ENCODE measurements at places on chromosomes 2 and 18.

GRCh38 chr2:205175831-205176230 lies 506.5 kb upstream of the NRP2 start:
- no peak for DNase-seq

DNA sequence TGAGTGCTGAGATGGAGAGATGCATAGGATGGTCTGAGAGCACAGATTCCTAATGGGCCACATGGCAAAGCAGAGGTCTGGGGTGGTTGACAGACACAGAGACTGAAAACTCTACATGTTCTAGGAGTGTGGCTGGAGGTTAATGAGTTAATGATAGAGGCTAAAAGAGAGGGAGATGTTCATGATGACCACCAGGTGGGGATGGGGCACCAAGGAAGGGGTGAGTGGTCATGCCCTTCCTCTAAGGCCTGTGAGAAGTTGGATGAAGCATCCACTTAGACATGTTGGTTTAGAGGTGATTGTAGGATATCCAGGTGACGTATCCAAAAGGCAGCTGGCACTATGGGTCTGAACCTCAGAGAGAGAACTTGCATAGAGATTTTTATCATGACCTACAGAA lies 102.1 kb downstream of the LRP2 start:
- peak; percentile 2 for DNase-seq

DNA sequence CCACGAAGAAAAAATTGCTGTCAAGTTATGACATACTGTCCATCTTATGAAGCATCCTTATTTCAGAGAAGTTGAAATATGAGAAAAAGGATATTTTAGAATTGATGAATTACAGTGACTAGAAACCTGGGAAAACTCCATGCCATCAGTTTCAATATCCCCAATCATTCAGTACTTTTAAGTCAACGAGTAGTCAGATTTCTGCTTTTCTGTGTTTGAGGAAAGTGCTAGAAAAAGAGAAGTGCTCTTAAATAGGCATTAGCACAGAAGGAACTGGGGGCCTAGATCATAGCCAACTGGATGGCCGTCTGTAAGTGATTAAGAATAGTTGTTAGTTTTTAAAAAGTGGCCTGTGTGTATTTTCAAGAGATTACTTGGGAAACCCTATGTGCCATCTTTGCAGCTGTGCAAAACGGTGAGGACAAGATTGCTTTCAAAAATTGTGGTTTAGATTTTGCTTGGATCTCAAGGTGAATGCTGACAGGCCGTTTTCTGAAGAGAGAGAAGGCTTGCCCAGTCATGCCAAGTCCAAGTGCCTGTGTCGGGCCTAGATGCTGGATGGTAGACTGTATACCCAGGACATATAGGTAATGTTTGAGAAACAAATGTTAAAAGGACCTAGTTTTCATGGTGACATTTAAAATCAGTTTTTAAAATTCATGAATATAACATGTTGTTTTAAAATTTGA lies 5.1 kb downstream of the NEDD4L start:
- no peak for DNase-seq

DNA sequence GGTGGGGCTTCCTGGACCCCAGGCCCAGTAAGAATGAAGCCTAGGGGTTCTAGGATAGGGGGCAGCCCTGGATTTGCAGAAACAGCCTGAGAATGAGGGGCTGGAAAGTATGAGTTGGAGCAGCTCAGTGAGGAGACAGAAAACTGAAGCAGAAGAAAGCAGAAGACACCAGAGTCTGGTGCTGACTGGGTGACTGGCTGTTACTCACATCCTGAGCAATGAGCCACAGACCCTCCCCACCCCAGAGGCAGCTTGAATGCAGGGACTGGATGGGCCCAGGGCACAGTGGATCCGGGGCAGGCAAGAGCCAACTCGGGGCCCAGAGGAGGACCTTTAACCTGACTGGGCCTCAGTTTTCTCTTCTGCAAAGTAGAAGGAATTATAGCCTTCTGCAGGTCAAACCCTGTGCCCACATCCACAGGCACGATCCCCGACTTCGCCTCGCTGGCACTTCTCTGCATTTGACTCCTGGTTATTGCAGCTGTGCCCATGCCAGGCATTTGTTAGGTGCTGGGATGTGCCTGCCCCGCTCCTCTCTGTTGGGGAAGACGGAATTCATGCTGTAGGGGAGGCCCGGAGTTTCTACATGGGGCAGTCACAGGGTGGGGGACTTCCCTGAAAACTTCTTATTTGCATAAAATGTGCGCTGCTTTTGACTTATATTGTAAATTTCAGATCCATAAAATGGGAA lies 8.5 kb downstream of the STEAP3 start:
- peak; percentile 34 for DNase-seq

DNA sequence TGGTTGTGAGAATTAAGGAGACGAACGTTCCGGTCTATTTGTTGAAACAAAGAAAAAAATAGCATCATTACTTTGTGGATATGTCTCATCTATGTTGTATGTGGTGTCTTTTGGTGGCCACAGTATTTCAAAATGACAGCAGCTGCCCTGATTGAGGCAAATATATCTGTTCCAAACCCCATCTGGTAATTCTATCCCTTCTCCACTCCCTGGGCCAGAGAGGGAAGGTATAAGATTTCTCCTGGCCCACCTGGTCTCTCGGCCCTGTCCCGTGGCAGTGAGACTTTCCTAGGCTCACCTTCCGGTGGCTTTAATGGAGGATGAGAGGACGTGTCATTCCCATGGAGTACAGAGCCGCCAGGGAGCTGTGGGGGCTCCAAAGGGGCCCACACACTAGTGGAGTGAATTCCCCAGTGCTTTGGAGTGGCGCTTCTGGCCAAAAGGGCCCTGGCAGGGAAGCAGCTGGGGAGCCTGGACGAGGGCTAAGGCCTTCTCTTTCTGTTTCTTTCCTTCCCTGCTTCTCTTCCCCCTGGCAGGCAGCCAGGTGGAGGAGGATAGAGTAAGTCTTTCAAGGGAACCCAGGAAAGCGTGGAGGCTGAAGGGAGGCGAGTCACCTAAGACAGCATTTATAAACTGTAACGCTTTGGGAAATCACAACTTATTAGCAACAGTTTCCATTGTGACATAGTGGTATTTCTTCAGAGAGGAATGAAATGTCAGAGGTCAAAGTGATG lies 5.6 kb downstream of the FOSL2 start:
- DNase-seq = peak; percentile 37

- no peak for DNase-seq
Measured at GRCh38 chr2:133603109-133603508, 34.8 kb upstream of the NCKAP5 start.

DNA sequence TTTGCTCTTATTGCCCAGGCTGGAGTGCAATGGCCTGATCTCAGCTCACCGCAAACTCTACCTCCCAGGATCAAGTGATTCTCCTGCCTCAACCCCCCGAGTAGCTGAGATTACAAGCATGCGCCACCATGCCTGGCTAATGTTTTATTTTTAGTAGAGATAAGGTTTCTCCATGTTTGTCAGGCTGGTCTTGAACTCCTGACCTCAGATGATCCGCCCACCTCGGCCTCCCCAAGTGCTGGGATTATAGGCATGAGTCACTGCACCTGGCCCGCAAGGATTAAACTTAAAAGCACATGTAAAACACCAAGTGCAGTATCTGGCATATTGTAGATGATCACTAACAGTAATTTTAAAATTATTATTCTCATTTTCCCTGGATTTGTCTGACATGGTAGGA lies 72.9 kb downstream of the C1QL2 start:
- DNase-seq = no peak

DNA sequence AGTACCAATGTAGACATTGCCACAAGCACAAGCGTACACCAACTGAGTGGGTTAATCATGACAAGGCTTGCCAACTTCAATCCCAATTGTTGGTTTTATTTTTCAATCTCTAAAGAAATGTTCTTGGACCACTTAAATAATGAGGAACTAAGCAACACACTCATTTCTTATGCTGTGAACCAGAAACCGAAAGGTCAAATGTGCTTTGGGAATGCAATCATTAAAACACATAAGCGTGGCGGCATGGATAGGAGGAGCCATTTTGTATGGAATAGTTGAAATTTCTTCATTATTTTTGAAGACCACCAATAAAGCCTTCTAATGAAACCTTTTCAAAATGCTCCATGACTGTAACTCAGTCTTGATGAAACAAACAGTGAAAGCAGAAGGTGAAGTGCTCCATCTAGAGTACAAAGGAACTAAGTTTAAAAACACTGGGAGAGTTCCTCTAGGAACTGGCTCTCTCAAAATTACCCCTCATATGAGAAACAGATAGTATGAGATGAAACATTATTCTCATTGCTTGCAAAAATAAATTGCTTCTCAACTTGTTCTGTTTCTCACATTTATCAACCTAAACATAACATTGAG lies 113.2 kb upstream of the CHST9 start:
- no peak for DNase-seq

GRCh38 chr2:151380580-151381235 lies 23.3 kb downstream of the TNFAIP6 start:
- no peak for DNase-seq

DNA sequence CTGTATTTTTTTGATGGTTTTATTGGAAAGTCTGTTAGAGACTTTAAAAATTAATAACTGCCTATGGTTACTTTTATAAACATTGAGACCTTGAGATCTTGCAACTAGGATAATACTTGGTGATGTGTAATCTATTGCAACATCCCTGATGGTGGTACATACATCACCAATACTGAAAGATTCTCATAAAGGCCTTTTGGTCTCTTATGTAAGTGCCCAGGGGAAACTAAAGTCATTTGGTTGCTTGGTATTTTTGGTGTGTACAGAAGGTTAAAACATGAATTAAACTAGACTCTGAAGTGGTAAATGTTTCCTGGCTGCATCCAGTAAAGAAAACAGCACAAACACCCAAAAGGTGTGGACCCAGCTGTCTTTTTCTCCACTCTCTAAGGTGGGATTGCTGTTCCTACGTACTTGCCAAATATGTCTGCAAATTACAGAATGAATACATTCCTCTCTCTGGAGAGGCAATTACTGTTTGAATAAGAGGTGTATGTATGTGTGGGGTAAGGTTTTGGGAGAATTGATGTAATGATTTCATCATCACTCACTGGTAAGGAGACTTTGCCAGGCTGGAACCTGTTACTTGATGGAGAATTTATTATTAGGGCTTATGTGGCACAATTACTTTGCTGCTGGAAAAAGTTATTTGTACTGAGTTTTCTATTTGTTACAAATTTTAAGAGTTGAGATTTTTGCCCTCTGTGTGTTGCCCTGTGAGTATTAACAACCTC lies 3.6 kb downstream of the B3GNT2 start:
- no peak for DNase-seq

DNA sequence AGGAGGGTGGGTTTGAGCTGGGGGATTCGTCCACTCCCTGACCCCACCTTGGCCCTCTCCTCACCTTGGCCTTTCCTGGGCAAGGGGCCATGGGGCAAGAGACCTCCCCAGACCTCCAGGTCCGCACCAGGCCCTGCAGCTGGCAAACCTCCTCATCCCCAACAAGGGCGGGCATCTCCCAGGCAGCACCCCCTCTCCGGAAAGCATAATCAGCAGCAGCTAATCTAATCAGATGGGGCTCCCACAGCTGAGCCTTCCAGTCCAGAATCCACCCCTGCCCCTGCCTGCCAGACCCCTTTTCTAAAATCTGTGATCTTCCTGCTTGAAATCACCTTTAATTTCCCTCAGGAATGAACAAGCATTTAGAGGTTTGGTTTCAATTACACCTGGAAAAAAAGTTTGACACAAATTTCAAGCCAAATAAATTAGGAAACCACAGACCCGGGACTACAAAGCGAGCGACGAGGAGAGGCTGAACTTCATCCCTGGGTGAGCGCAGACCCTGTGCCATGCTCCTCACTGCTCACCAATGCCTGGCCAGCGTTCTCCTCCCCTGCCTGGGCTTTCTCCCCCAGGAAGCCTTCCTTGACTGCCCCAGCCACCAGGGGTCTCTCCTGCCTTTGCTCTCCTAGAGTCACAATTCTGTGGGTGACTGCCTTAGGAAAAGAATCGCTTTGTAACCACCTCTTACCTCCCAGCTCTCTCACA lies 143.0 kb upstream of the MYCN start:
- DNase-seq = no peak

DNA sequence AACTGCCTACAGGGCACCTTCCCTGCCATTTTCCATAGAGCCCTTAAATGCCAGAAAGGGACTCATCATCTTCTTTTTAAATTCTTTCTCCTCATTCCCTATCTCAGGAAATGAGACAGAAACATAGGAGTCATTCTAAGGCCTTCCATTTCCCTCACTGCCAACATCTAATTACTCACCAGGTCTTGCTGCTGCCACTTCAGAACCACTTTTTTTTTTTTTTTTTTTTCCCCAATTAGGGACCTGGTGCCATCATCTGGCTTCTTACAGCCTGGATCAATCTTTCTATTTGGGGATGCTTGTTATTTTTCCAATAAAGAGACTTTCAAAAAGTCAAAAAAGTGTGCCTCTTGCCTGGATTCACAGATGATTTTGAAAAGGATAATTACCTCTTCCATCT lies 373.4 kb downstream of the LPIN1 start:
- DNase-seq = no peak

- DNase-seq = no peak
Measured at GRCh38 chr18:40004246-40004645, 1950.8 kb upstream of the PIK3C3 start.

DNA sequence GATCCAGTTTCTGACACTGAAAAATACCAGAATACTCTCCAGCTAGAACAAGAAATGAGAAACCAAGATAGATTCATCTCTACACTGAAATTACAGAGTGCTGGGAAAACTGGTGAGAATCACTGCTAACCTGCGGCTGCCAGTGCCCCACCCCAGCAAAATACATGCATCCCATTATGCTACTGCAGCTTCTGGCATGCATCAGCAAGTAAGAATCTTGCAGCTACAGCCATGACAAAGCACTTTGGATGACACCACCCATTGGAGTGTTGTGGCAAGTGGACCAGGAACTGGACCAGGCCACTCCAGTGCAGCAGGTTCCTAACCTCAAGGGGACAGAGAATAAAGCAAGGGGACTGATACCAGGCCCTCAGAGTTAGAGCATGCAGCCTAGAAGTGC lies 378.8 kb upstream of the ETAA1 start:
- DNase-seq = no peak

DNA sequence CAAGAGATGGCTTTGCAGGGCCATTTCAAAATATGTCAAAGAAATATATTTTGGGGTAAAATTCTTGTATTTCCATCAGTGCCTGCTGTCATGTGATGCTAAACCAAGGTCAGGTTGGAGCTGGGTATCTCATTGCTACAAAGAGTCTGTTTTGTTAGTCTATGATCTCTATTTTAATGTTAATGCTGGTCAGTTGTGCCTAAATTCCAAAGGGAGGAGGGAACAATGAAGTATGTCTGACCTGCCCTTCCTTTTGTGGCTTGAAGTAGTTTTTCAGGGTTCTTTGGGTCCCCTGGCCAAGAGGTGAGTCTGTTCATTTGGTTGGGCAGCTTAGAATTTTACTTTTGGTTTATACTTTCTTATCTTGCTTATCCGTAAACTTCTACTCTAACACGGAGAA lies 61.6 kb upstream of the DYNAP start:
- no peak for DNase-seq

- no peak for DNase-seq
Measured at GRCh38 chr2:217250013-217250524, 390.2 kb upstream of the TNP1 start.
